HT1080 (cell line): ENCODE measurements at places on chromosomes 7 and 10.

- peak; percentile 54 for DNase-seq
These were observed 108.0 kb downstream of the WDFY4 start for GRCh38 chr10:48792687-48793096.

GRCh38 chr10:7261351-7261750 lies 149.5 kb downstream of the SFMBT2 start:
- no peak for DNase-seq

GRCh38 chr10:28250782-28251181 lies 52.1 kb downstream of the MPP7 start:
- DNase-seq = peak; percentile 15

DNA sequence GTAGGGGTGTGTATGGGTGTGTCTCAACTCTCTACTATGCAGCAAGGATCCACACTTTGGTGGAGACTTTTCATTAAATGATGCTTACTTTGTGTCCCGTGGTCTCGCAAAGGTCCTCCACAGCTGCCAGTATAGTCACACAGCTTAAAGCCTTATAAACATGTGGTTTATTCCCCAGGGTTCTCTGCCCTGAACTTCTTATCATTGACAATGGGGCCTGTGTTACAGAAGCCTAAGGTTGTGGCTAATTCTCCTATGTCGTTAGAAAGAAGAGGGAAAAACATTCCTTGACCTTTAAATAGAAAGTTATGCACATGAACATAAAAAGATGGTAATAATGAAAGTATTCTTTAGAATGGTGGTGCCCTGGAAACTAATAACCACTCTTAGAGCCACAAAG lies 201.4 kb downstream of the INHBA start:
- DNase-seq = no peak

DNA sequence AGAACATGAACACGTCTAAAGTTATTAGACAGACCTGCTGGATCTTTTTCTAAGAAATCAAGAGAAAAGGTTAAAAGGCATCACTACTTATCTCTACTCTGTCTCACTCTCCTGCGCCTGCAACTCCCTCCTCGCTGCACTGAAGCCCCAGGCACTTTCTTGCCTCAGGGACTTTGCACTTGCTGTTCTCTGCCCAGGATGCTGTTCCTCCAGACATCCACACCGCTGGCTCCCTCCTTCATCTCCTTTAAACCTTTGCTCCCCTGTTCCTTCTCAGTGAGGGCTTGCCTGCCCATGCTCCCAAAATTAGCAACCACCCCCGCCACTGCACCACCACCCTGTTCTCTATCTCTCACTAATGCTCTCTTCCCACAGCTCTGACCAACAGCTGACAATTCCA lies 87.4 kb downstream of the GOLGA7B start:
- no peak for DNase-seq

GRCh38 chr7:120617275-120617674 lies 240.7 kb downstream of the TSPAN12 start:
- no peak for DNase-seq
